ENCODE measurements at places on chromosomes 3 and 15.

GRCh38 chr15:33309602-33310276, 1.0 kb upstream of the RYR3 start:
- DNase-seq = peak; percentile 6

GRCh38 chr15:41499109-41499851, 5.6 kb downstream of the ITPKA start:
- peak; percentile 37 for DNase-seq

GRCh38 chr15:65947041-65947440, 77.8 kb downstream of the RAB11A start:
- no peak for DNase-seq

GRCh38 chr3:94875149-94875548, 812.3 kb downstream of the NSUN3 start:
- DNase-seq = no peak

DNA sequence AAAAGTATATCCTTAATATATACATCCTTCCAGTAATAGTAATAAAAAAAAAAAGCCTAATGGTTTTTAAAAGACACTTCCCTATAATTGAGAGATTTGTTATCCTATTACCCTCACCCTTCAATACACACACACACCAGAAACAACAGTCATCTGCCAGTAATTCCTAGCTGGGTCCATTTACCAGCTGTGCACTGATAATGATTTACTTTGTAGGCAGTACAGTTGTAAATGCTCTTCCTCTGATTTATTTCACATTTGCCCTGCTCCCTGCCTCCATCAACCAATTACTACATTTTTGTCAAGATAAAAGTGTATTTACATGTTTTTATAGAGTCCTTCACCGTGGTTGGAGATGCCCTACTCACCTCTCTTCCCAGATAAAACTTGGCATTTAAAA, 12.4 kb downstream of the TPM1 start:
- DNase-seq = peak; percentile 27

DNA sequence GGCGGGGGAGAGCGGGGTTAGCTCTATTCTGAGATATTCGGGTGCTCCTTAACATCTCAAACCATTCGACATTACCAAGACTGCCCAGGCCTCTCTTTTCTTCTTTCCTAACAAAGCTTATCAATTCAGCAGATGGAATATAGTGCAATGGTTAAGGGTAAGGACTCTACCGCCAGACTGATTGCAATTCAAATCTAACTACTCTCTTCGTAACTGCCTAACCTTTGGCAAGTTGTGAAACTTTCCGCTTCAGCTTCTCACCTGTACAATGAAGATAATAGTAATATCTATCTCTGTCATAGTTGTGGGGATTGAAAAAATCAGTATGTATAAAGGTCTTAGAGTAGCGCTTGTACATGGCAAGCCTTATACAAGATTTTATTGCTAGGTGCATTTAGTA, 972 bp downstream of the UBA5 start:
- DNase-seq = no peak

GRCh38 chr3:151871639-151872468, 1.6 kb upstream of the SUCNR1 start:
- no peak for DNase-seq

DNA sequence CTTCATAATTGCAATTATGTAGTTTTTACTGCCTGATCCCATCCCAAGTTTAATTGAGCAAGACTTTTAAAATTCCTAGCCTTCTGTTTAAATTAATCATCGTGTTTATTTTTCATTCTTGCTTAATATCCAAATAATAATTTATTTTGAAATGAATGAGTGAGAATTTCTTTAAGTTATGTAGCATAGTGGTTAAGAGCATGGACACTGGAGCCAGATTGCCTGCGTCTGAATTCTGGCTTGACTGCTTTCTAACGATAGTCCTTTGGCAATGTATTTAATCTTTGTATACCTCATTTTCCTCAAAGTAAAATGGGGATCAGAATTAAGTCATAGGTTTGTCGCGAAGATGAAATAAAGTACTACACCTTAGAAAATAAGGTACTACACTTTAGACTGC, 71.4 kb downstream of the LRRC49 start:
- DNase-seq = no peak

- no peak for DNase-seq
Measured at GRCh38 chr3:102297072-102297658, 137.7 kb upstream of the ZPLD1 start.

GRCh38 chr3:45741742-45742460, 52.7 kb downstream of the SACM1L start:
- no peak for DNase-seq

GRCh38 chr3:99901200-99901926, 83.7 kb downstream of the CMSS1 start:
- DNase-seq = peak; percentile 79

- peak; percentile 38 for DNase-seq
Measured at GRCh38 chr3:113136071-113136470, 75.3 kb upstream of the BOC start.

DNA sequence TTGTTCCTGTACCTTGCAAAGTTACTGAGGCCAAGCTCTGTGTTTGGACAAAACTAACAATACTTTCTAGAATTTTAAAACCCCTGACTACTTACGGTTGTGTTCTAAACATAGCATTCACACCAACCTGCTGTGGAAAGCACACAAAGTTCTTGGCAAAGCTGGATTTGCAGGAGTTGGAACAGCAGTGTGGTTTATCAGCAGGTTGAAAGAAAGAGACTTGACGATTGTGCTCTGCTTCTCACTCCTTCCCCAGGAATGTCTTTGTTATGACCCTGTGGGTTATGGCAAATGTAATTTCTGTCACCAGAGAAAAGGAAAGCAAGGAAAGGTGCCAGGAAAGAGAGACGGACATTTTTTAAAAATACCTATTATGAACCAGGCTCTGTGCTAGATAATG, 165.5 kb upstream of the TGFBR2 start:
- DNase-seq = no peak

DNA sequence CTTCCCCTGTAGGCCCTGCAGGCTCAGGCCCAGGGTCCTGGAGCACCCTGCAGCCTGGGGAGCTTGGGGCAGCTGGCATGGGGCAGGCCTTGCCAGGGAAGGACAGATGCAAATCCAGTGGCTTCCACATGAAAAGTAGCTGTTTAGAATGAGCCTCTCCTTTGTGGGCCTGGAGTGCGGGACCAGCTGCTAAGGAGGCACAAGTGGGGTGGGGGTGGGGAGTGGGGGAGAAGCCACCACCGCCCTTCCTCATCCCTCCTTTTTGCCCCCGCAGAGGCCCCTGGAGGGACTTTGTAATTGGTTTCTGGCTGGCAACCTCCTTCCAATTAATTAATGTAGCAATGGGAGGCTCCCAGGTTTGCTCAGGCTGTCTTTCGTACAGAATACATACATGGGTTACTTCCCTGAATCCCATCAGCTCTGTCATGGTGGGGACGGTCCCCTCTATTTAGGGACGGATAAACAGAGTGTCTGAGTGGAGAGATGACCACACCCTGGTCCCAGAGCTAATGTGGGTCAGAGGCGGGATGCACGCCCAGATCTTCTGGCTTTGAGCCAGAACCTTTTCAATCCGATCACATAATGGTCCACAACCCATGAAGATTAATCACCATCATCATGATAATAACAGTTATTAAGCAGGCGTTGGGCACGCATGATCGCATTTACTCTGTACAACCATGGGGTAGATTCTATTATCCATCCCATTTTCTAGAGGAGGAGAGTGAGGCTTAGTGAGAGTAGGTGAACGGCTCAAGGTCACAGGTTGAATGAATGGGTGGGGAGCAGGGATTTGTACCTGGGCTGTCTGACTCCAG, 6.2 kb downstream of the CORO2B start:
- DNase-seq = no peak

- peak; percentile 63 for DNase-seq
Measured at GRCh38 chr15:99181545-99181971, 67.8 kb downstream of the TTC23 start.

GRCh38 chr3:140128631-140129030, 193.6 kb downstream of the CLSTN2 start:
- peak; percentile 19 for DNase-seq

GRCh38 chr3:113213896-113214587, 2.7 kb downstream of the BOC start:
- DNase-seq = peak; percentile 73

DNA sequence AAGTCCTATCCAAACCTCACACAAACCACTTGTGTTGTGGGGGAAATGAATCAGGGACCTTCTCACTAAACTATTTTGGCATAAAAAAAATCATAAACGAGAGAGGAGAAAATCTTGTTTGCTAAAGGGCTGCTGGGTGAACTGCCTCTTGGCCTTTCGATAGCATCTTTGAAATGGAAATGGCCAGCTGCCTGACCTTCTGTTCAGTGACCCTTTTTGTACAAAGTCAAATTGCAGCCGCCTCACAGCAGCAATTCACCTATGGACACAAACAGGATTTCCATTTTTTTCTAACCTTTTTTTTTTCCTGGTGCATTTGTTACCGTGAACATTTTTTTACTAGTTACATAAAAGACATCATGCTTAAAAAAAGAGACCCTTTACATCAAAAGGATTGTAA, 89.0 kb upstream of the ONECUT1 start:
- no peak for DNase-seq

- DNase-seq = peak; percentile 57
Measured at GRCh38 chr3:68876112-68876713, 56.1 kb downstream of the TAFA4 start.

GRCh38 chr15:75751116-75751875, 38.6 kb upstream of the CSPG4 start:
- no peak for DNase-seq

- no peak for DNase-seq
Measured at GRCh38 chr15:88894348-88894818, 961 bp downstream of the HAPLN3 start.

- no peak for DNase-seq
Measured at GRCh38 chr3:61300786-61301185, 49.5 kb upstream of the FHIT start.

GRCh38 chr15:31221936-31222515, 104.6 kb upstream of the KLF13 start:
- no peak for DNase-seq

GRCh38 chr3:187636528-187636927, 33.7 kb downstream of the SST start:
- DNase-seq = no peak

DNA sequence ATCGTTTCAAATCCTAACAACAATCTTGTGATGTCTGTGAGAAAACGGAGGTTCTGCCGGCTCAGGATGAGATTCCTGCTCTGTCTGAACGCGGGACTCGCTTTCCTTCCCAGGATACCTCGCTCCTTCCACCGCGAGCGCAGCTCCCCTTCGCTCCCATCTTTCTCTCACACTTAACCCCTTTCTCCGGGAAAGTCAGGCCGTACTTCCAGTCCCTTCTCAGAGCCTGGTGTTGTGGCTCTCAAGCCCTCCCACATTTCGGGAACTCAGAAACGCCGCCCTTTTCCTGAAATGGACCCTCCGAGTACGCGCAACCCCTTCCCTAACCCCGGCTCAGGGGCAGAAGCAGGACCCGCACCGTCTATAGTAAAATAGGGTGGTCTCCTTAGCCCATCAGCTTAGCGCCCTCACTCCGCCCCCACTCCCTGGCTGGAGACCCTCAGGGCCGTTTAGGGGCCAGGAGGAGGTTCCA, 378 bp upstream of the FEM1B start:
- peak; percentile 72 for DNase-seq

DNA sequence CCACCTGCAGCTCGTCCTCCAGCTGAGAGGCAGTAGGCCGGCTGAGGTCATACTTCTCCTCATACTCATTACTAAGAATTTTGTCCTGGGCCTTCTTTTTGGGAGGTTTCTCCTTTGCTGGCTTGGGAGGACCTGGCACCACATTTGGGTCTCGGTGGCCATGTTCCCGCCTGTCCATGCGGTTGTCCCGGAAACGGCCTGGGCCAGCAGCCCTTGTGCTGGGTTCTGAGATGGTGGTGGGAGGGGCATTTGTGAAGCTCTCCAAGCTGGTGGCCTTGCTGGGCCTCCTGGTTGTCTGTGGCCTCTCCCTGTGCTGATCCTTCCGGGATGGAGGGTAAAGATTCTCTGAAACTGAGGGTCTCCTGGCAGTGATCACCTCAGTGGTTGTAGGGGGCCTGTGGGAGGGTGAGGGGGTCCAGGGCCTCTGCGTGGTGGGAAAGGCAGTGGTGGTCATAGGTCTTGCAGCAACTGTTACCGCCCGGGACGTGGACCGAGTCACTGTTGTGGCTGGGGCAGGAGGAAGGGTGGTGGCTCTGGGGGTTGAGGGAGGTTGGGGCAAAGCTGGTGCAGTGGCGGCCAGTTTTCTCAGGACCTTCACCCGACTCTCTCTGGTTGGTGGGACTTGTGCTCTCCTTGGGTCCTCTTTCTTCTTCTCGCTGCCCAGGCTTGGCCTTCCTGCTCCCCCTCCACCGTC, 2.5 kb downstream of the CCDC80 start:
- no peak for DNase-seq

DNA sequence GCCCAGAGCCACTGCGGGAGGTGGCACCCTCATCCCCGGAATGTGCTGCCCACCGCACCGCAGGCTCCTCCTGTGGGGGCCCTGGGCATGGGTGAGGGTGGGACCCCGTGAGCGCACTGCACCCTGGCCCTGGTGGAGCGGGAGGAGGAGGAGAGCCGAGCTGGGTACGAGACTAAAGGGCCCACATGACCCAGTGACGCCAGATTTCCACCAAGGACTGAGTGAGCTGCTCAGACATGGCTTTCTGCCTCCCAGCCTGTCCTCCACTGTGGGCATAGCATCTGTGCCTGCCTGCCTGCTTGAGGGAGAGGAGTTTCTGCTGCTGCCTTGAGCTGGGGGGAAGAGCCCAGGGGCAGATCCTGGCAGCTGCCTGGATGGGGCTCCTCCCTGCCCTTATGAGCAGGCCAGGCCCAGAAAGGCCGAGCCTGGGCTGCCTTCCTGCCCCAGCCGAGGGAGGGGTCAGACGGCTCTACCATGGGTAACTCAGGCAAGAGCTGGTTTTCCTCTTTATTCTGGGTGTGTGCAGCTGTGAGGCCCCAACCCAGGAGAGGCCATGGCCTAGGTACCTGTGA, 88.4 kb downstream of the VGLL4 start:
- no peak for DNase-seq

DNA sequence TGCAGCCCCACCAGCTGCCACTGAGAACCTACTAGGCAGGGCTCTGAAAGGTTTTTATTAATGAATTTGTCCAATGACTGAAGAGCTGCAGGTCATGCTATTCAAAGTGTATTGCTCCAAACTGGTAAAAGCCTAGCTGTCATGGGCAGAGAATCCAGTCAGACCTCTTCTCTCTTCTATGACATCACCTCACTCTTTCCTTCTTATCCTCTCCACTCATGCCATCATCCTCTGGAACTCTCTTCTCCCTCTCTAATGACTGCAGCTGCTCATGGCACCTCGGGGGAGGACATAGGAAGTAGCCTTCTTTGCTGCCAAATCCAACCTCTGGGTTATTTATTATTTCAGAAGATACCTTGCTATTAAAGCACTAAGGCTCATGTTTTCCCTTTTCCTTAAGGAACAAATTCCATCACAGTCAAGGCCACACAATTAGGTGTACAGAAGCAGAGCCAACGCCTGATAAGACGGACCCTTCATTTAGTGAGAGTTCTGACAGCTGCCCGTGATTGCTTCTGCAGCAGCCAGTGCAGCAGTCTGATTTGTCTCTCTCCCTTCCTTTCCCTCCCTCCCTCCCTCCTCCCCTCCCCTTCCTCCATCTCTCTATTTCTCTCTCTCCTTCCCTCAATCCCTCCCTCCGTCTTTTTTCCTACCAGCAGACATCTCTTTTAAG, 87.0 kb upstream of the ONECUT1 start:
- DNase-seq = no peak

GRCh38 chr3:55947406-55947805, 460.3 kb upstream of the WNT5A start:
- DNase-seq = no peak
